ENCODE measurements at places on chromosomes 7 and 10.

GRCh38 chr7:96316949-96317348, 4.9 kb downstream of the SLC25A13 start:
- DNase-seq: no peak

- DNase-seq: no peak
These were observed 14.0 kb downstream of the C10orf88 start for GRCh38 chr10:122939856-122940543.

DNA sequence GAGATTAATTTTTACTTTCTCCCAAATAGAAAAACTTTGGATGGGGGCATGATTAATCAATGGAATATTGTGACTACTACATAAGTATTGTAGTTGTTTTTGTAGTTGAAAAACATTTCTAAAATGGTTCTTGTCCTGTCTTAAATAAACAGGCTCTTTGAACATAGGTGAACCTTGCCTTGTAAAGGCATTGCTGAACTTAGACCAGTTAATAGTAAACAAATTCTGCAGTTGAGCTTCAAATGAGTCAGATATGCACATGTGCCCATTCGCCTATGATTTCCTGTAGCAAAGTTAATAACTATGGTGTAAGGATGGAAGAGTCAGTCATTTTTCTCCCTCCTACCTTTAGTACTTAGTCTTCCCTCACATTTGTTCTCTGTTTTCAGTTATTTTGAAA, 22.6 kb downstream of the CUTC start:
- DNase-seq: no peak

- no peak for DNase-seq
These were observed 328.7 kb downstream of the CXCL12 start for GRCh38 chr10:44056206-44056605.

- DNase-seq: no peak
These were observed 371.9 kb upstream of the SHH start for GRCh38 chr7:156184164-156184563.

DNA sequence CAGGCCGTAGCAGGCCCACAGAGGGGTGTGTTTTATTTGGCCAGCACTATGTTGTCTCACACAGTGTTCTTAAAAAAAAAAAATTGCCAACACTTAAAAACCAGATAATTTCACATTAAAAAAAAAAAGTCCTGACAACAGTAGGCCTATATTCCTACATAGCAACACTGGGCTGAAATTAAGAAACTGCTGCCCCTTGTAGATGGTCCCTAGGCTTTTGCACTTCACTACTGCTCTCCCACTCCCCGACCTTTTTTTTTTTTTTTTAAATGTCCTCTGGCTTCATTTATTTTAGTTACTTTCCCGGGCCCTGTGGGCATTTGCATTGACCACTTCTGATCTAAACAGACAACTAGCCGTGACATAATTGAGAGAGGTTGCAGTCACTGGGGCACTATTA, 36.0 kb downstream of the SPAG6 start:
- no peak for DNase-seq

GRCh38 chr10:132685101-132685891, 100.7 kb downstream of the NKX6-2 start:
- DNase-seq: no peak

GRCh38 chr7:147193476-147193875, 1076.9 kb downstream of the CNTNAP2 start:
- no peak for DNase-seq

- no peak for DNase-seq
These were observed 1.3 kb downstream of the GJD4 start for GRCh38 chr10:35606430-35606829.

GRCh38 chr7:41385996-41386395, 316.9 kb downstream of the INHBA start:
- no peak for DNase-seq

GRCh38 chr10:59582780-59583179, 126.9 kb downstream of the SLC16A9 start:
- no peak for DNase-seq

DNA sequence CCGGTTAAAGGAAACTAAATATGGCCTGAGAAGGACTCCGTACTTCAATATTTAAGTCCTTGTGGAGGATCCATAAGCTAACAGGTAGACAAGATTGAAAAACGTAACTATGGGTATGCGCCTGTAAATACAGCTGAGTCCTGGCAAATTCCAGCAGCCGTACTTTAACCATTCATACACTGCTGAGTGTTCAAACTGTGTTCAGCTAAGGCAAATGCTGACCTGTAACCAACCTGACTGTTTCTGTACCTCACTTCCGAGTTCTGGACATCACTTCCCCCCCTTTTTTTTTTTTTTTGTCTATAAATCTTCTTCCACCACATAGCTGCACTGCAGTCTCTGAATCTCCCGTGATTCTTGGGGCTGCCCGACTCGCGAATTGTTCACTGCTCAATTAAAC, 69.1 kb downstream of the SRPK2 start:
- no peak for DNase-seq

DNA sequence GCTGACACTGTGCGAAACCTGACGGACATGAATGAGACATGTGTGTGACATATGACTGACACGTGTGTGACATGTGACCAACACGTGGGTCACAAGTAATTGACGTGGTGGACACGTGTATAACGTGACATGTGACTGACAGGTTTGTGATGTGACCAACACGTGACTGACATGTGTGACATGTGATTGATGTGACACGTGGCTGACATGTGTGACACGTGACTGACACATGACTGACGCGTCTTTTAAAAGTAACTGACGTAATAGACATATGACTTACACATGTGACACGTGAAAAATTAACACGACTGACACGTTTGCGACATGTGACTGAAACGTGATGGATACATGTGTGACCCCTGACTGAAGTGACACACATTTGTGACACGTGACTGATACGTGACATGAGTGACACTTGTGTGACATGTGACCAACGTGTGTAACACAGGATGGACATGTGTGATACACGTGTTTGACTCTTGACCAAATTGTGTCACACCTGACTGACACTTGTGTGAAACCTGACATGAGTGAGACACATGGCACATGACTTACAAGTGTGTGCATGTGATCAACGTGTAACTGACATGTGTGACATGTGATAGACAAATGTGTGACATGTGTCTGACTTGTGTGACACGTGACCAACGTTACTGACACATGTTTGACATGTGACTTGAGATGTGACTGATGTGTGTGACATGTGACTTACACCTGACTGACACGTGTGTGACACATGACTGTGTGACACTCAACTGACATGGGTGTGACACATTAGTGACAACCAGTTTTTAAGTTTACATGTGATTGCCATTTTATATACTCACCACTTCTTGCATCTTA, 56.9 kb downstream of the ZNF92 start:
- no peak for DNase-seq
